ENCODE measurements at places on chromosomes 13 and 19. TPM values are rescaled to one million over a fixed set of nuclear protein-coding genes. Genes with fewer than 3 reads are reported as not detected.

GRCh38 chr19:37699057-37699456 lies 20.5 kb downstream of the ZNF607 start:
- no peak for DNase-seq

GRCh38 chr13:48816700-48817099 lies 159.0 kb upstream of the FNDC3A start:
- DNase-seq: no peak

- DNase-seq: no peak
Measured at GRCh38 chr13:93889430-93889951, 590.0 kb downstream of the DCT start.

DNA sequence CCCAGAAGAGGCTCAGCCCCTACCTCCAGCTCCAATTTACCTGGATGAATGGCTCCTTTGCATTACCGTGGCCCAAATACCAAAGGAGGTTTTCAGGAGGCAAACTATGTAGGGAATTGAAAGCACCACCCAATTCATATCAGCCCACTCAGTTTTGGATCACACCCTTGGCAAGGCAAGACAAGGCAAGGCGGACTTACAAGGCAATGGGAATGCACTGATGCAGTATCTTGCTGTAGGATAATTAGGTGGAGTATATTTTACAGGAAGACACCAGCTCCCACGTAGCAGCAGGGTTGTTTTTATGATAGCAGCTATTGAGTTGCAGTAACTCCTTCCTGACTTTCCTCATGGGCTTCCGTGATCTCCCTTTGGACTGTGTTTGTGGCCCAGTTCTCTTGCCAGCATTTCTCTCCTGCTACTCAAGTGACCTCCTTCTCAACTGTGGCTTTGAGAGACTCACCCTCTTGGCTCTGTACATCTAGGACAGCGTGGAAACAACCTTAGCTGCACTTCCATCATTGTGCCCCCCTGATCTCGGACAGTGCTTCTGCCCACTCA lies 935.9 kb downstream of the EFNB2 start:
- DNase-seq: no peak

DNA sequence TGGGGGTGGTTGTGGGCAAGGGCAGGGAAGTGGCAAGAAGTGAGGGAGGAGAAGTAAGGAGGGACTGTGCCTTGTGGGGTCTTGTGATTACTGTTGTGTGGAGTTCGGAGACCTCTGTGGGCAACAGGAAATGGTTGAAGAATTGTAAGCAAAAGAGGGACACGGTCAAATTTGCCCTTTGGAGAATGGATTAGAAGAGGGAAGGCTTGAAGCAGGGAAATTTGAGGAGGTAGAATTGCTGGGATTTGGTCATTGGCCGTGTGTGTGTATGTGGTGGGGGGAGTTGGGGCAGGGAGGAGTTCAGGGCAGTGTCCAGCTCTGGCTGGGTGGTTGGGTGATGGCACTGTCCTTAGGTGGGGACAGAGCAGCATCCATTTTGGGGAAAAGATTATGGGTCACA lies 3.6 kb downstream of the WASF3 start:
- DNase-seq: no peak

- DNase-seq: no peak
Measured at GRCh38 chr13:33116321-33117010, 100.2 kb downstream of the KL start.

DNA sequence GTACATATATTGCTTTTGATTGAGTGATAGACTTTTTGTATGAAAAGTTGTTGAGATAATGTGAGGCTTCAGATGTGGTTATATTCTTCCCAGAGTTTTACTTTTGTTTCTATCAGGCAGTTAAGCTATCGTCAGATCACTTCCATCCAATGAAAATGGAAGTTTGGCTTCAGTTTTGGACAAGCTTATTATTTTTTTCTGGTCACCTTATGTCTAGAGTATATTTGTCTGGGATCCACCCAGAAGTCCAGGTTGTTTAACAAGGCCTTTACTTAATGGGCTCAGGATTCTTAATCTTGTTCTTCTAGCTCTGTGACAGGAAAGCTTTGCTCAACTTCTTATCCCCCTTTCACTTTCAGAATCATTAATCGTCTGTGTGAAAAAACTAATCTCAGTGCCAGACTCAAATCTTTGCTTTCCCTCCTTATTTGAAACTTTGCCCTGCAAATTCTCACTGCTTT lies 150.9 kb downstream of the PDS5B start:
- DNase-seq: no peak

DNA sequence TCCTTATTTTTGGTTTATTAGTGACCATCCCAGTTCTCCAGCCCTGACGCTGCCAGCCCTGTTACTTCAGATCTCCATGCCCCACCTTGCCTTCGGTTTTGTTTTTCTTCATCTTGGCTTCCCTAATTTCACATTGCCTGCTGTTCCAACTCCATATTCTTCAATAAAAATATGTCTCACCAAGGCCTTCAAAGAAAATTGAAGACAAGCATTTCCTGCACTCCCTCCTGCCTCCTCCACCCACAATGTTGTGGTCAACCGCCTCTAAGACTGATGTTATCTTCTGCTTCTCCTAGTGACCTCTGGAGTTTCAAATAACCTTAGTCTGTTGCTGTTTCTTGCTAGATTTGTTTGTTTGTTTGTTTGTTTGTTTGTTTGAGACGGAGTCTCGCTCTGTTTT lies 14.6 kb downstream of the PLD3 start:
- no peak for DNase-seq

- DNase-seq: no peak
Measured at GRCh38 chr13:26442541-26442940, 114.9 kb upstream of the WASF3 start.

- no peak for DNase-seq
Measured at GRCh38 chr13:102548811-102549210, 48.0 kb upstream of the TPP2 start.

GRCh38 chr13:106873810-106874209 lies 305.9 kb upstream of the ARGLU1 start:
- no peak for DNase-seq

GRCh38 chr13:112968380-112968909 lies 569 bp upstream of the MCF2L start:
- peak; percentile 79 for DNase-seq

DNA sequence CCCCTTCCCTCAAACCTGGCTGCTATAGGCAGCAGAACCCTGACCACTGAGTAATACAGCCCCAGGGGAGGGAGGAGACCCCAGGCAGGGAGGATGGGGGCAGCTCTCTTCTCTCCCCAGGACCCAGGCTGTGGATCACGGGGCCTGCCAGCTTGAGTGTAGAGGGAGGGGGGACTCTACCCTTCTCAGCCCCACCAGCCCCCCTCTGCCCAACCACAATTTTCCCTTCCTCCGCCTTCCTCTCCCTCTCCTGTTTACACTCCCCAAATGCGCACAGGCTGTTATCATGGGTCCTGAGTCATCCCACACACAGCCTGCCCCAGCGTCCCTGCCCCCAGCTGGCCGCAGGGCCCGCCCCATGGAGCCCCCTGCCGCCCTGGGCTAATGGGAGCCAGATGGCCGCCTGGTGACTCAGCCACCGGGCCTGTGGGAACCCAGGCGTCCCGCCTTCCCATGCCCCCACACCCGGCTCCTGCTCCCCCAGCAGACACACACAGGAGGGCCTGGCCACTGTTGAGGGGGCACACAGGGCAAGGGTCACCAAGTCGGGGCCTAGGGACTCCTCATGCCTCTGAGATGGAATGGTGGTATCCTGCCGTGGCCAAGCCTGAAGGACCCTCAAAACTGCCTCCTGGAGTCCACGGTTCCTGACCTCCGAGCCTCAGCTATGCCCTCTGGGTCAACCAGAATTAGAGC lies 13.6 kb downstream of the CCDC97 start:
- DNase-seq: peak; percentile 80

DNA sequence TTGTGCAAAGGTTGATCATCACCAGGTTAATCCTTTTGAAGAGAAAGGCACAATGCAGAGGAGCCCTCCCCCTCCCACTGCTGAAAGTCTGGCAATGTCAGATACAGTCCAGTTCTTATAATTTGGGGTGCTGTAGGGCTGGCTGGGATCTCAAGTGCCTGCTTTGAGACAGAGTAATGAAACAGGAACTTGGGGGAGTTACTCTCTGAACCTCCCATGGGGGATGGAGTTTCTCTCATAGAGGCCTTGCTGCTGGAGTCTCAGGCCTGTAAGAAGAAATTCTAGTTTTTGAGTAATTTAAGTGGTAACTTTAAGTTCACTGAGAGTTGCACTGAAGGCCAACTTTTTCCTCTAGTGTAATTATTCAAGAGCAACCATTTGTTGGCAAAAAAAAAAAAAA lies 410.5 kb downstream of the KCNRG start:
- no peak for DNase-seq

- no peak for DNase-seq
Measured at GRCh38 chr13:107568181-107568580, 647.2 kb downstream of the LIG4 start.

GRCh38 chr19:4624301-4624700 lies 15.0 kb upstream of the TNFAIP8L1 start:
- DNase-seq: no peak

- DNase-seq: no peak
Measured at GRCh38 chr19:51668216-51668615, 21.6 kb upstream of the SIGLEC14 start.

- no peak for DNase-seq
Measured at GRCh38 chr19:45922281-45922680, 7.7 kb upstream of the NANOS2 start.

GRCh38 chr13:53921473-53921872 lies 892.9 kb downstream of the OLFM4 start:
- DNase-seq: no peak

DNA sequence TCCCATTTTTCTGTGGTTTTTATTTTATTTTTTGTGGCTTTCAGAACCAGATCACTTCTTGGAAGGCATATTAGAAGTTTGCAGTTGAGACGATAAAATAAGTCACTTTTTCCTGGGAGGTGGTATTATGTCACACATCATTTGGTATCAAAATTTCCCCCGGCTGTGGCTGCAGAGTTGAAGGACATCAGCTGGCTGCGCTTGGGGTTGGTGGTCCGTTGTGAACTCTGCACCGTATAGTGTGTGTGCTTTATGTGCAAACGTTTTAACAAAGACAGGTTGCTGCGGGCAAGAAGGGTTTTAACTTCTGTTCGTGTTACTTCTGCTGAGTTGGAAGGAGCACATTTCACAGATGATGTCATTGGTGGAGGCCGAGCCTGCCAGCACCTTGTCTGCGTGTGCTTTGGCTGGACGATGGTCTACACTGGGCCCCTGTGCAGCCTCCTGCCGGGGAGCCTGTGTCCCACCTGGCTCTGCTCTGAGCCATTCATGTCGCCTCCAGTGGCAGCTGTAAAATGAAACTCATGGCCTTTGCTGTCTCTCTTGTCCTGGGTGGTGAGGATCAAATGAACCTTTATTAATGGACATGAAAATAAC lies 9.6 kb downstream of the ATP11A start:
- DNase-seq: no peak

DNA sequence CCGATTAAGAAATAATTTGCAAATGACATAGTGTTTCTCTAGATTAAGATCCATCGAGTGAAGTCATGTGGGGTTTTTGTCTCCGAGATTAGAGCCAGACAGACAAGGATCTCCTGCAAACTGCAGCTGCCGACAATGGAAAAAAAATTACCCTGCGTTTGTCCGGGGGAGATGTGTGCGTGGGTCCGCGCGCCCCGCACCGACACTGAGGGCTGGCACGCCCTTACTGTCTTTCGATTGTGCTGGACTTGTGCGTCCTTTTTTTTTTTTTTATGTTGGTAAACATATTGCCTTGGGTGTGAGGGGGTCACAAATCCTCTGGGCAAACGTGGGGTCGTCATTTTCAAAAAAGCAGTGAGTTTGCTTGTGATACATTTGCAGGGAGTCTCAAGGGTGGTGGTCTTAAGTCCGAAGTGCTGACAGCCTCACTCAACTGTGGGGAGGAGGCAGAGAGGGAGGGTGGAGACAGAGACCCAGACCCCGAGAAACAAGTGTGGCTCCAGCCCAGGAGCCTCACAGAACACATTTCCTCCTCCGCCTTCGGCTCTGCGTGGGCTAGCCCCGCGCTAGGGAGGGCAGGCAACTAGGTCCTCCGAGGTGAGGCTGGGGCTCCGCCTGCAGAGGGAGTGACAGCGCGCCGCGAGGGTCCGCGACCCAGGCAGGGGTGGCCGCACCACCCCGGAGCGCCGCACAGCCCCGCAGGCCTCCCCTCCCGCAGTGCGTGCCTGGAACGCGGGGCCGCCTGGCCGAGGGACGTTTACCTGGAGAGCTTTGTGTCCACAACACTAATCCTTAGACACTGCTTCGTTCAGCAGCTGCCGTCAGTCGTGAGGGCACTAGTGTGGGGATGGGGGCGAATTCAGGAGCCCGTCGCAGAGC lies 11.7 kb upstream of the SOX1 start:
- no peak for DNase-seq

DNA sequence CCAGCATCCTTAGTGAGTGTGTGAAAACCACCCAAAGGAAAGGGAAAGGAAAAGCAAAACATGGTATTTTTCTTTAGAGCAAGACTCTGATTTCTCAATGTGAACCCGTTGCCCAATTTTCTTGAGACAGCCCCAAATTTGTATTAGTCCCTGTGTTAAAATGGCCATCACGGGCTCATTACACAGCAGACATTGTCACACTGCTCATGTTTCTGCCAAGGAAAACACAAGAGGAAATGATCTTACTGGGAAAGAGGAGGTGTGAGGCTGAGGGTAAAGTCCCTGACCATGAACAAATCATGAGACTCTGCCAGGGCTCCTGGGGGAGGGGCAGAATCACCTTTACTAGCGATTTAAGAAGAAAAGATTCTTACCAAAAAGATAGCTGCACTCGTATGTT lies 54.4 kb downstream of the FAM124A start:
- no peak for DNase-seq

The IGFL3 gene
- not detected for total RNA-seq

The PLPPR3 gene
- total RNA-seq: not detected

The SLC27A5 gene
- total RNA-seq: 4.3 TPM

The TEX29 gene
- 0.32 TPM for total RNA-seq

The TEX101 gene
- total RNA-seq: not detected

The KLK4 gene
- not detected for total RNA-seq

The RXFP2 gene
- not detected for total RNA-seq

The CYP2A6 gene
- total RNA-seq: not detected
